Esophagus mucosa (tissue), 1 donor: ENCODE measurements at places on chromosomes 4 and X.

DNA sequence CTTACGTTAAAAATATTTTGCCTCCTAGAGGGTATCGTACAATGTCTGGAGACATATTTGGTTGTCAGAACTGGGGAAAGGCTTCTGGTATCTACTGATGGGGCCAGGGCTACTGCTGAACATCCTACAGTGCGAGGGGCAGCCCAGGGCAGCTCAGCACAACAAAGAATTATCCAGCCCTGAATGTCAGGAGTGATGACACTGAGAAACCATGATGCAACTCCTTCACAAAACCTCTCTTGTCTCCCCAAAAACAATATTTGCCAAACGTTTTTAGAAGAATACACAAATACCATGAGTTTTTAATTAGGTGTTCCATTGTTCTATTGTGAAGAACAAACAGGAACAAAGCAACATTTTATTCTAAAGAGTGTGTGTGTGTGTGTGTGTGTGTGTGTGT is 43.4 kb upstream of the CLNK start:
- ATAC-seq, result no peak

DNA sequence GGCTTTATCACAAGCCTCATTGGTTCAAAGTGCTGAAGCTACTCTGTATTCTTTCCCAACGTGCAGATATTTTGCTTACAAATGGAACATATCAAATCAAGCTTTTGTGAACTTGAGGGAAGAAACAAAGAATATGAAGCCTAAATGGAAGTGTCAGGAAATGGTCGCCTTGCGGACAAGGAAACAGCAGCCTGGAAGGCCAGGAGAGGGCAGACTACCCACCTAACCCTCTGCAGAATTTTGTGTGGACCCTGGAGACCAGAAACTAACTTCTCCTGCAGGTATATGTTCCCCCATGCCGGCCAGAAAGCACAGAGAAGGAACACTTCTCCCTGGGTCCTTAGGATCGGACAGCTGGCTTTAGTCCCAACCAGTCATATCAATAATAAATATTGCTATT is 1425.8 kb downstream of the PCDH7 start:
- no peak for ATAC-seq

DNA sequence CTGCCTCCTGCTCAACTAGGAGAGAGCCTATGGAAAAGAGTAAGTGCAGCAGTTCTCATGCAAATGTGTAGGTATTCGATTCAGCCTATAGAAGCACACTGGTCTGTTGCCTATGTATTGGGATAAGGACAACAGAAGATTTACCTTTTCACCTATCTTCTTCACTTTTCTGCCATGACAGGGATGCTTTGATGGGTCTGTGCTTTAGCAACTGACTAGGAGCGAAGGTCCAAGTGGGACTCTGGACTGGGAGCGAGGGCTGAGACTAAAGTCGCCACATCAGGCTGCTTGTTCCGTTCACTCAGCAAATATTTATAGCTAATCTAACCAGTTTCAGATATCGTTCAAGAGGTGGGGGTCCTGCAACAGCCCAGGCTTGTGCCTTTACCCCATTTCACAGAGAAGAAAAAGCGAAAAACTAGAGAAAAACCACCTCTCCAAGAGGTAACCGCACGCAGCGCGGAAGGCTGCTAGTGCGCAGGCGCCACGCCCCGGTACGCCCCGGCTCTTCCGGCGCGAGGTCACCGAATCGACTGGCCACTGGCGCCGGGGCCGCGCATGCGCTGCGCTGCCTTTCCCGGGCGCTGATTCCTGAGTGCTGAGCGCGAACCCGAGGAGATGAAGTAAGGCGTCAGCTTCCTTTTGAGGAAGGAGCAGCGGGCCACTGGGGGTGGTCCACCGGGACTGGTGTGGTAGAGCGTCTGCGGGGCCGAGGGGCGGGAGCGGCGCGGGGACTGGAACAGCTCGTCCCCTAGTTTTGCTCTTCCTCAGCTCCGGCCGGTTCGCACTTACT is at the start of gene RBMX2:
RBMX2 (plus strand) TSS at position 573 of the 793 bp plus-strand sequence; CDS start at position 619, 46 bp downstream.
- peak; percentile 90 for ATAC-seq

DNA sequence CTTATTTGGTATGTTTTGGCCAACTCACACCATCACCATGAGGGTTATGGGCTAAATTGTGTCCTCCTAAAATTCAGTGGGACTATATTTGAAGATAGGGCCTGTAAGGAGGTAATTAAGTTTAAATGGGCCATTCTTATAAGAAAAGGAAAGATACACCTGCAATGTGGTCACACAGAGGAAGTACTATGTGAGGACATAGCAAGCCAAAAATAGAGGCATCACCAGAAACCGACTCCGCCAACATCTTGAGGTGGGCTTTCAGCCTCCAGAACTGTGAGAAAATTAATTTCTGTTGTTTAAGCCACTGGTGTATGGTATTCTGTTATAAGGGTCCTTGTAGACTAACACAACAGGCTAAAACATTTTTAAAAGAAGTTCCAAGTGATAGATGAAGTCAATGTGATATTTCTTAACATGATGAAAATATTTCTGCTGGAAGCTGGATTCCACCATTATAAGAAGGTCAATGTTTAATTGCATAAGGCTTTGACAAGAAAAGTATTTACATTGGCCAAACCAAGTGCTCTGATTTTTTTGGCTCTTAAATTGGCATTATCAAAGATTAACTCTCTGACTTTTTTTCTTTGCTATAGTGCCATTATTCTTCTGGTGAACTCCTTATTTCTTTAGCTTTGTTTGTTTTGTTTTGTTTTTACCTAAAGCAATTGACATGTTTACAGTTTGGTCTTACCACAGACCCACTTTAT is 540.9 kb downstream of the PPARGC1A start:
- ATAC-seq, result no peak

- peak; percentile 79 for ATAC-seq
These were observed 349.9 kb upstream of the KLF3 start for GRCh38 chr4:38313999-38314561.

DNA sequence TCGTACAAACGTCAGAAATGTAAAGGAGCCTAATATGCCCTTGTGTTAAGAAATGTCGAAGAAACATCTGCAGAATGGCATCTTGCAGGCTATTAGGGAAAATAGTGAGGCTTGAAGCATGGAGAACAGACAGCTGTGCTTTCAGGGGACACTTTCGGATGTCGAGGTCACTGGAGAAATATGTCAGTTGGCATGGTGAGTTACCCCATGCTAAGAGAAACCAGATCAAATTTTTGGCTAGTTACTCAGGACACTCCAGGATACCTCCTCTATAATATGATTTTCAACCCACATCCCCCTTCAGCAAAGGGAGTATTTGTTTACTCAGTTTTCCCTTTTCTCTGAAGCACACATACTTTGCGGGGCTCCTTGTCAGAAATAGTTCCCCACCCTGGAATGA is 171.4 kb downstream of the GPC3 start:
- no peak for ATAC-seq

DNA sequence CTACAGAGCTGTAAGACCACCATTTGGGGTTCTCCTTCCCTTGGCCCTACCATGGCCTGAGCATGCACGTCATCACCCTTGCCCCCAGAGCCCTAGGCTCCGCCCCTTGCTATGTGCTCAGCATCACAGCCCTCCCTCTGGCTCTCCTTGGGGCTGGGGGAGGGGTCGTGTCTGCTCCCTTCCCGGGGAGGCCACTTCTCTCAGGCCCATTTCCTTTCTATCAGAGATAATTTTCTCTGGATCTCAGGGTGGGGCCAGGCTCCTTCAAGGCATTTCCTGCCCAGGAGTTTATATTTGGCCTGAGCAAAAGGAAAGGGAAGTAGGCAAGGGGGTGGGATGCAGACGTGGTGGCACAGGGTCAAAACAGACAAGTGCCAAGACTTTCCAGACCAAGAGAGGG is 55.9 kb downstream of the STARD8 start:
- ATAC-seq, result peak; percentile 11

- no peak for ATAC-seq
These were observed 1.5 kb upstream of the NR3C2 start for GRCh38 chr4:148443512-148444295.

- peak; percentile 82 for ATAC-seq
These were observed 17.2 kb downstream of the SPIN3 start for GRCh38 chrX:56978172-56978571.

DNA sequence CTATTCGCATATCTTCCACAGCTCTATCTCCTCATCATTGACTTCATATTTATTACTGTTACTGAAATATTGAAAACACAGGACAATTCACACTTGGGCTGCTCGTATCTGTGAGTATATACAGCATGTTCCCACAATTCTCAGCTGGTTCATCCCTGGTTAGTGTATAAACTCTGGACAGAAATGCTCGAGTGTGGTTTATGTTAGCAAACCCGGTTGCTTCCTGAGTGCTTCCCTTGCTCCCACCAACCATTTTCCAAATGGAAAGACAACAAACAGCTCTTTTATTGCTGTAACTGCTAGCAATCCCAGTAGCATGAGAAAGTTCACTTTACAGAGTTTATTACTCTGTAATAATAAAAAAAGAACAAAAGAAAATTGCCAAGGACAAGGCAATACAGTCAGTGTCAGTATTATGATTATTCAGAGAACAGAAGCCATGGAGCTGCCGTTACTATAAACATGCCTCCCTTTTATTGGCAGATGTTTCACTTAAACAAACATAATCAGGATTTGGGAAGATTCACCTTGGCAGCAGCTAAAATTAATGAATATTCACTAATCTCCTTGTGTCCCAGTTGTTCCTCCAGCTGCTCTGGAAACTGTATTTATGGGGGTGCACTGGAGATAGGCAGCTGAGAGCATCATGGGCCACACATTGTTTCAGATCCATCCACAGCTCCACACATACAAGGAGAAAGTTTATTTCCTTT is 134.1 kb upstream of the GUCY1A1 start:
- no peak for ATAC-seq

GRCh38 chr4:81095389-81095788 is 64.9 kb downstream of the BMP3 start:
- no peak for ATAC-seq

DNA sequence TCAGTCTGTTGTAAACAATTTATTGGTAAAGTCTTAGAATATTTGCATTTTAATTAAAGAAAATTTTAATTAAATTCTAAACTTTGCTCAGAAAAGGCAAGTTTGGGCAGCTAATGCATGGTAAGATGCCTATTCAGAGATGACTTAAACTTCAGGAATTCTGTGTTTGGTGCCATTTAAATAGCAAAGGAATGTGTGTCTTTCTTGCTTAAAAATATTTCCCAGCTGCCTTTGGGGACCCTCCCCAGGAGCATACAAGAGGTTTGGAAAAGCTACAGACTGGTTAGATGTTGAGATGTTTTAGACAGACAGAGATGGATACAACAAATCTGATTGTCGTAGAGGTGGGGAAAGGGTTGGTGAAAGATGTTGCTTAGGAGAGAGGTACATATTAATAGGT is 36.5 kb downstream of the AFF2 start:
- no peak for ATAC-seq

DNA sequence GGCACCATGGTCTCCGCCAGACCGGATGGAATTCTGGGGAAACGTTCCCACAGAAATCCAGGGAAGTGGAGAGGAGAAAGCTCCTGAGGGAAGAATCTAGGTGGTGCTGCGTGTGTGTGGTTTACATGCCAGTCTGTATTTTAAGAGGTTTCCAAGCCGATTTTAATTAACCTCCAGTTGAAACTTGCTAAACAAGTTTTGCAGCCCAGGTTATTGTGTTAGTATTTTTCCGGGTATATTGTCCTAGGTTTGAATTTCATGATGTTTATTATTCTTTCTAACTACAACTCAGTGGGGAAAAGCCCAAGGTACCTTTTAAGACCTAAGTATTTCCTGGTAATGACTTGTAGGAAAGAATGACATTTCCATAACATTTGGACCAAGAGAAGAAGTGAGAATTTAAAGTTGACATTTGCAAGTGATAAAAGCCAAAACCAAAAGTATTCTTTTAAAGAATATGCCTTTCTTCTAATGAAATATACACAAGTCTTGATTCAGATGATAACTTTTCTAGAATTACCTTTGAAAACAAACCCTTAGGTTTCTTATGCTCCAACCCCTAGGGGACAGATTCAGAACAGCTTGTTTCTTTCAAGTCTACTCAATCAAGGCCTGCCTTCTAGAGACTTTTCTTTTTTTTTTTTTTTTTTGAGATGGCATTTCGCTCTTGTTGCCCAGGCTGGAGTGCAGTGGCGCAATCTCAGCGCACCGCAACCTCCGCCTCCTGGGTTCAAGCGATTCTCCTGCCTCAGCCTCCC is 14.6 kb downstream of the SAT1 start:
- peak; percentile 71 for ATAC-seq
